ENCODE measurements at places on chromosomes 5 and 9.

GRCh38 chr5:176373100-176373818 is 8.0 kb downstream of the ARL10 start:
- peak; percentile 32 for DNase-seq

DNA sequence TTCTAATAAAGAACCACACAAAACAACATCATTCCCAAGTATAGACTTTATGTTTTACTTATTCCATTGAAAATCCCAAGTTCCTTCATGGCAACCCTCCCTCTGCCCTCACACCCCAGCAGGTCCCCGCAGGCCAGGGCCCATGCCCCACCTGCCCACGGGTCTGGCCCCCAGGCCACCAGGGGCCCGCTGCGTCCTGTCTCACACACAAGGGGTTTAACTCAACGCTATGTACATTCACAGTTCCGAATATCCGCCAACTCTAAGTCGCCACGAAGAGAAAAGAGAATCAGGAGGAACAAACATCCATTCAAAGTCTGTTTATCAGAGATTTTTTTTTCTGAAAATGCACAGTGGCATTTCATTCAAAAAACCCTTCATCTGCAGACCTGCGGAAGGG is 16.2 kb upstream of the SLC6A3 start:
- no peak for DNase-seq

GRCh38 chr9:36091026-36091953 is 45.2 kb upstream of the GLIPR2 start:
- peak; percentile 53 for DNase-seq

GRCh38 chr9:133137451-133138231 is 16.6 kb upstream of the RALGDS start:
- DNase-seq = peak; percentile 60

GRCh38 chr9:7119612-7120011 is 361.8 kb downstream of the KDM4C start:
- DNase-seq = no peak

DNA sequence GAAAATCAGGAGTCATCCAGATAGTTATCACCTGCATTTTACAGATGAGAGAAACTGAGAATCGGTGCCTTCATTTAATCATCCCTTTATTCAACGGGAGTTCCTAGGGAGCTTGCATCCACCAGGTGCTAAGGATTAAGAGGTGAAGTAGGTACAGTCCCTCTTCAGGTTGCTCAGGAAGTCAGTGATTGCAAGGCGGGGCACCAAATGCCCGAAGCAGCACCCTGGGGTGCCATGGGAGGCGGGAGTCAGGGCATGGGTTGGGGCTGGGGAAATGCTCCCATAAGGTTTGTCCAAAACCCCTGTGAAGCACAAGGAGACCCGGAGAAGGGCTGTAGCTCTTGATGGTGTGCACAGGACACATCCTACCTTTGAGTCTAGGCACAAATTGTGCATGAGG is 98.8 kb upstream of the KLF4 start:
- no peak for DNase-seq

- DNase-seq = no peak
Observed at GRCh38 chr5:16346380-16346779, 119.2 kb downstream of the ZNF622 start.

- no peak for DNase-seq
Observed at GRCh38 chr5:154242964-154243376, 52.4 kb downstream of the GALNT10 start.

GRCh38 chr9:96460470-96460869 is 10.5 kb downstream of the HABP4 start:
- DNase-seq = no peak

DNA sequence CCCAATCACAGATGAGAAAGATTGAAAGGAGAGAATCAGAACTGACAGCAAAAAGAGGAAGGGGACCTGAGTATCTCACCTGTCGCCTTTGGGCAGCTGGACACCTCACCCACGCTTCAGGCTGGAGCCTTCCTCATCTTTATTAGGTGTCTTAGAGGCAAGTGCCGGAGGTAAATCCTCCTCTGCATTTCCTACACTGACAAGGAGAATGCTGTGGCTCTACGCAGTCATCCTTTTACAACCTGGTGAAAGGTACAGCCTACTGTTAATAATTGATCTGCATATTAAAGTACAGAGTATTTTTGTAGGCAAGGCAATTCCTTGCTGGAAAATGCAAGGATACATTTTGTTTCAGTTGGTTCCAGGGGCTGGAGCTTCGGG is 34.8 kb downstream of the PRLR start:
- DNase-seq = no peak

DNA sequence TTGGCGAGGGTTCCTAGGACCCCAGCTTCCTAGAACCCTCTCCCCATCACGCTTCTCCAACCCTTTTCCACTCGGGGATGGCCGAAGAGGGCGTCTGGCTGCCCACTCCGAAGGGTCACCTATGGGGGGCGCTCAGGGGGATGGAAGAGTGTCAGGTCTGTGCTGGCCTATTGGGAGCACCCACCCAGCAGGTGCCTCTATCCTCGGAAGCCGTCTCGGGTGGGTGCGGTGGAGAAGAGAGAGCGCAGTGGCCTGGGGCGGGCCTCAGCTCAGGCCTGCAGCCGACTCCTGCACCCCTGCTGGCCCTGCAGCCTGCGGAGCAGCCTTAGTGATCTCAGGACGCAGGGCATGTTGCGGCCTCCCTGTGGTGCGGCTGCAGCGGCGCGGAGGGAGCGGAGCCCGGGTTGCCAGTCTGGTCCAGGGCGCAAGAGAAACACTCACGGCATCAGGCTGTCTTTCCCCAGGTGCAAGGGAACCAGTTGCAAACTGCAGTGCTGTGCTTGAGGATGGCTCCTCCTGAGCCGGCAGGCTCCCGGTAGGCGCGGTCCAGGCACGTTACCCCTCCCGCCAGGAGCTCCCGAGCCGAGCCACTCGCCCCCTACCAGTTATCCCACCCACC is 1.5 kb upstream of the IRX2 start:
- no peak for DNase-seq

DNA sequence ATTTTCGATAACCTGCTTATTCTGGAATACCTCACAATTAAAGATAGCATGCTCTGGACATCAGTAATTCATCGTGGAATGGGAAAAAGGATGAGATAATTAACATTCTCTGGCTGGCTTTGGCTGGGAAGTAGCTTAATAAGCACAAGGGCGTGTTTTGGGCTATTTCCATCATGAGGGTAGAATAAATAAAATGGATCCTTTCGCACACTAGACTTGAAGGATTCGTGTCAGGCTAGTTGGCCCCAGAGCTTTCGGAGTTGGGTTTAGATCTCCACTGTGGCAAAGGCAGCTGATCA is 151.2 kb upstream of the ADRA1B start:
- no peak for DNase-seq

DNA sequence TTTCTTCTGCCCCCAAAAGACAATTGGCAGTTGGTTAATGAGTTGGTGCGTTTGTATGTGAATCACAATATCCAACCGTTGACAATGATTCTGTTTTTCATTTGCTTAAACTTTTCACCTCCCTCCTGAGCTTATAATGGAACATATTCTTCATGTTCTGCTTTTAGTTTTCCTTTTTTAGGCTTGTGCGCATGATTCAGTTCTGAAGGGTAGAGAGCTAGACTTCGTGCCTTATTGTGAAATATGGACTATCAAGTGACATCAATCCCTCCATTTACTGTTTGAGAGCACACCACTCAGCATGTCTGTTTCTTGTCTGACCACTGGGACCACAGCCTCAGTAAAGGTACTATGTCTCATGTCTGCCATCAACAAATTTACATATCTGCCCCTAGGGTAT is 30.5 kb upstream of the LPAR1 start:
- no peak for DNase-seq

GRCh38 chr9:33908749-33909148 is 91.8 kb downstream of the UBE2R2 start:
- no peak for DNase-seq

DNA sequence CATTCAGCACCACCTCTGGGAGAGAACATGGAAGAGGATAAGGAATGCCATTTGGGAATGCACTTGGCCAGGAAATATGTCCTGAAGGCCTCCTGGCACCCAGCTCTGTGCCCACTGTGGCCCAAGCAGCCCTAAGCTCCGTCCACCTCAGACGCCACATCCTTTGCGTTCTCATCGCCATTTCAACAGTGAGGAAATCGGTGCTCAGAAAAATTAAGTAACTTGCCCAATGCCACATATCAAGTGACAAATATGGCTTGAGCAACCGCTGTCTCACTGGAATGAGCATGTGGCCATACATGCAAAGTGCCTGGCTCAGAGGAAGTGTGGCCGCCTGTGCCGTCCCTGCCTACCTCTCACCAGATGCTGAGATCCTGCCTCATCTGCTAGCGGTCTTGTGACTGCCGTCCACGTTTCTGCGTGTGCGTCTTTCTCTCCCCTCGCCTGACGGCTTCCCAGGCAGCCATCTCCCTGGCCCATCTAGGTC is 984 bp upstream of the DOK3 start:
- DNase-seq = no peak

DNA sequence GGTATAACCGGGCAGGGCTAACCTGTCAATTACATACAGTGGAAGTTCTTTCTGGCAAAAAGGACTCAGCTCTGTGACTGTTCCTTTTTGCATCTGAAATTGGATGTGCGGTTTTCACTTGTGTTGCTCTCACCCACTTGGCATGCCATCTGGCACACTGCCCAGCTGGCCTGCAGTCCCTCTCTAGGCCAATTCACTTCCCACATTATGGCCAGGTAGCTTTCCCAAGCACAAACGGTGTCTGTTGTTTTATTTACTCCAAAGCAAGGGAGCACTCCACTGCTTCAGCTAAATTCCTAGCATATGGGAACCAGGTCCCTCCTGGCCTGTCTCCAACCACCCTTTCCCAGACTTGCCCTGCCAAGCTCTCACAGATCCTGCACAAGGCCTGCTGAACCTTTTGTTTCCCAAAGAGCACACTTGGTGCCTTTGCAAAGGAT is 132.5 kb downstream of the SEMA6A start:
- DNase-seq = peak; percentile 62

DNA sequence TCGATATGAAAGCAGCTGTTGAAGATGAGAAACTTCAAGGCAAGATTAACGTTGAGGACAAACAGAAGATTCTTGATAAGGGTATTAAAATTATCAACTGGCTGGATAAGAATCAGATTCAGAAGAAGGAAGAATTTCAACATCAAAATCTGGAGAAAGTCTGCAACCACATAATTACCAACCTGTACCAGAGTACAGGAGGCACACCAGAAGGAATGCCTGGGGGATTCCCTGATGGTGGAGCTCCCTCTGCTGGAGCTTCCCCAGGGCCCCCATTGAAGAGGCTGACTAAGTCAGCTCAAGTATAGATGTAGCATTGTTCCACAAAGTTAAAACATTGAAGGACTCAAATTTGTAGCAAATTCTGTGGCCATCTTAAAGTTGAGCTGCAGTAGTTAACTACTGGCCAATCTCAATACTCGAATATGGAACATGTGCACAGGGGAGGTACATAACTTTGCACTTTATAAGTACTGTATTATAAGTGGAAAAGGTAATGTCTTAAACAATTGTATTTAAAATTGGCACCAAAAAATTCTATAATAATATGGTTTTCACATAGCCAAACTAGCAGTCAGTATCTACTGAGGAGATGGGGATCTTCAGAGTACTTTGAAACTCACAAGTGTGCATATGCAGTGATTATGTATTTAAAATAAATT is 237.5 kb downstream of the CHSY3 start:
- DNase-seq = no peak

Measured in femur (tissue), 1 donor.